ENCODE measurements at places on chromosomes 5 and 9.

DNA sequence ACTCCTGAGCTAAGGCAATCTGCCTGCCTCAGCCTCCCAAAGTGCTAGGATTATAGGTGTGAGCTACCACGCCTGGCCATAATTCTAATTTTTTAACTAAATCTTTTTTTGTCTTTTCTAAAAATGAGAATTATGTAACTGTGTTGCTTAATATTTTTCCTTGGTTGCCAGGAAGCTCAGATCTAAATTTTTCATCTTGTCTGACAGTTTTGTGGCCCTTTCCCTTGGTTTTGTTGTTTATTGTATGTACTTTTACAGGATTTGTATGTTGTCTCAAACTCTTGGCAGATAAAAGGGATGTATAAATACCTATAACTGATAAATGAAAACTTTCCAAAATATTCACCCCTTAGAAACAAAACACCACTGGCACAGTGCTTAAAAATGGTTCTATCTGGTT is 88.2 kb upstream of the KLF9 start:
- no peak for DNase-seq

DNA sequence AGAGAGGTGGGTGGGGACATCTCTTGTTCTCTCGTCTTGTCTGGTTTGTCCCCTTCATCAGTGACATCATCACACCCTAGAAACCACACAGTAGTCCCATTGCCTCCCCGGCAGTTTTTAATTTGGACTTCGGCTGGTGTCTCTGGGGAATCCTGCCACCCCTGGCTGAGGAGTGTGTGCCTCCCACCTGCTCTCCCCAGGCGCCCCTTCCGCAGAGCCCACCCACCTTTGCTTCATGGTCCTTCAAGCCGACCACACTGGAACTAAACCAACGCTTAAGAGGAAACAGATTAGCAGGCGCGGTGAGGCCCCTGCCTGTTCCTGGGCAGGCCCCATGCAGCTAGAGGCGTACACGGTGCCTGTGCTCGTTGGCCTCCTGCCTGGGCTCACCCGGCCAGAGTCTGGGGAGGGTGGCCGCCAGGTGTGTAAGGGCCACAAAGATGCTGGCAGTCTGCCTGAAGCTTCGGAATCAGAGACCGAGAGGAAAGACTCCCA is 107.6 kb upstream of the SPRY4 start:
- no peak for DNase-seq

DNA sequence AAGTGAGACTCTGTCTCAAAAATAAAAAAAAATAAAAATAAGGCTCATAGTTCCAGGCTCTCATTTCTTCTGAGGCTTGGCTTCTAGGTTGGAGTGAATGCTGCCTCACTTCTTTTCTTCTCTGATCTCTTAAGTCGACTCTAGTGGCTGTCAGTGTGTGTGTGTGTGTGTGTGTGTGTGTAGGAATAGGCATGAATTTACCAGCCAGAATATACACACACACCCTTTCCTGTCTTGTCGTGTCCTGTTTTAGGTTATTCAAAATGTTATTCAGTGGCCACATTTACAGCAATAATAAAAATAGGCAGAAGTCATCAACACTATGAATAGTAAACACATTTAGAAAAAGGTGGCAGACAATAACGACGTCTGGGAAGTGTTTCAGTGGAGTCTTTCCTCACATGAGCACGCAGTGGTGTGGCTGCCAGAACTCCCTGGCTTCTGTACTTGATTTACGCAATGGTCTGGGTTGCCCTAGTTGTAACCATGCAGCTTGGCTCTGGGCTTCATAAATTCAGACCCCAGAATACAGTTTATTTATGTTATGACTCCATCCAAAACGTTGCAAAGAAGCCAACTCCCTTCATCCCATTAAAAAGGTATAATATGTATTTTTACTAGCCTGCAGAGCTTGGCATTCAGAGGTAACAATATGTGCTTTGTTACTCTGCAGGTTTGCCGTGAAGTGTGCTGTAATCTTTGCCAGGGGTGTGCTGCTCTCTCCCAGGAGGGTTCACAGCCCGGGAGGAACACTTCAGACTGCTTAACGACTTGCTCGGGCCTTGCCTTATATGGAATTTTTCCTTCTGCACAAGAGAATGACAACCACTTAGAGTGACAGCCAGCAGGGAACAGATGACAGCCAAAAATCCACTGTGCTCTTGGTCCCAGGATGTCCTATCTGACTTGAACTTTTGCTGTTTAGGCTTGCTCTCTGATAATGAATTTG is 34.4 kb upstream of the PALM2AKAP2 start:
- no peak for DNase-seq

- peak; percentile 47 for DNase-seq
These were observed 4.8 kb upstream of the CHD1 start for GRCh38 chr5:98933445-98934072.

GRCh38 chr5:128021411-128021810 is 62.2 kb upstream of the SLC12A2 start:
- DNase-seq, result no peak

DNA sequence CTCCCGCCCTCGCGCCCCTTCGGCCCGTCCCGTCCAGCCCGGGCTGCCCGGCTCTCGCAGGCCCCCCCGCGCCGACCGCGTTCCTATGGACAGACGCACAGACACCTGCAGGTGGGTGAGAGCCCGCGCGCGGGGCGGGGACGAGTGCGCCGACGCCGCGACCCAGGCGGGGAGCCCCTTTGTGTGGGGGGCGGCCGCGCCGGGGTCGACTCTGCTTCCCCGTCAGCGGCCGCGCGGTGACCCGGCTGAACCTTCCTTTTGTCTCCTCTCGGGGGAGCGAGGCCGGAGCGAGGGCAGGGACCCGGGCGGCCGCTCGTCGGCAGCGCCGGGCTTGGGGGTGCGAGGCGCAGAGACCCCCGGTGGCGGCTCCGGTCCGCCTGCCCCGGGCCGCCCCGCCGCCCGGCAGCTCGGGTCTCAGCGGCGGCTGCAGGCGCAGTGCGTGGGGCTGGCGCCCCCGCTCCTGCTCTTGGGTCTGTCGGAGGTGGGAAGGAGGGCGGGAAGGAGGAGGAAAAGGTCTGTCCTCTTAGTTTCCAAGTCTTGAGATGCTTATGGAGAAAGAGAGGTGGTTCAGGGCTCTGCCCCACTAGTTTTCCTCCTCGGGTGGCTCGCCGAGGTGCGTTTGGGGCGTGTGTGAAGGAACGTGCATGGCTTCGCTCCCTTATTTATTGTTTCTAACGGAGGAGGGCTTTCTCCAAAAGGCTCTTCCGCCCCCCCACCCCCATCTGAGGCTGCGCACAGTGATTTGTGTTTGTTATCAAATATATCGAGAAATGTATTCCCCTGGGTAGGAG is 576 bp downstream of the KIAA1958 start:
- no peak for DNase-seq

DNA sequence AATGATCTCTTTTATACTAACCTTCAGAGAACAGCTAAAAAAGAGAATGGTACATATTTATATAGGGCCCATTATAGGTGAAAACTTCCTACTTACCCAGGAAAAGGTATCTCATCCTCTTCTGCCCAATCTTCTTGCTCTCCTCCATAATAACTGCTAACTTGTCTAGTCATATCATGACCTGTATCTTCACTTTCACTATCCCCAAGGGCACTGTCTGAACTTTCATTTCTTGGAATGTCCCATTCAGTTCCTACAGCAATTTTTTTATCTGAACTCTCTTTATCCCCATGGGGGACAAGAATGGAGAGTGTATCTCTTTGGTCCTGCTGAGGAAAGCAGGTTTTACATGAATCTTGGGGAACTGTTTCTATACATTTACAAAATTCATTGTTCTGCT is 36.4 kb upstream of the RAPGEF6 start:
- DNase-seq, result no peak

GRCh38 chr5:56595566-56595965 is 219.8 kb upstream of the MAP3K1 start:
- DNase-seq, result no peak

DNA sequence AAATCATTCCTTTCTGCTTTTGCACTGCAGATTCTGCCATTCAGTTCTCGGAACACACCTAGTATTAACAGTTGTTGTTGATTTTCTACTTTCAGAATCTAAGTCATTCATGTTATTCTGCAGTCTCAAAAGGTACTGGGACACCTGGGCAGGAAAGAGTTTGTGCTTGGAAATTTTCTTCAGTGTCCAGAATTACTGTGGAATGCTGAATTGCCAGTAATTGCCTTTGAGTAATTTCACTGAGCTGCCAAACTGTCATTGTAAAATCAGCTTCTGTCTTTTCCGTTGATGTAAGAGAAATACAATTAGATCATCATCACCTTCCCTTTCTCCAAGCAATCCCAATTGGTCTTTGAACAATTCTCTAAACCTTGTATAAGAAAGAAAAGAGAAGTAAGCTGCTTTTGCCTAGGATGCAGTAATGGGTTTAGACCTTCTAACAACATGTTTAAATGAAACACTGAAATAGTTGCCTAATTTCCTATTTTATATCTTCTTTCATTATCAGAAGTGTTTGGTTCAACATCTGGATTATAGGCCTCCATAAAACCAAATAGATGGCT is 75.7 kb upstream of the TGFBR1 start:
- DNase-seq, result no peak

GRCh38 chr5:80033513-80033912 is 1.6 kb upstream of the THBS4 start:
- no peak for DNase-seq

DNA sequence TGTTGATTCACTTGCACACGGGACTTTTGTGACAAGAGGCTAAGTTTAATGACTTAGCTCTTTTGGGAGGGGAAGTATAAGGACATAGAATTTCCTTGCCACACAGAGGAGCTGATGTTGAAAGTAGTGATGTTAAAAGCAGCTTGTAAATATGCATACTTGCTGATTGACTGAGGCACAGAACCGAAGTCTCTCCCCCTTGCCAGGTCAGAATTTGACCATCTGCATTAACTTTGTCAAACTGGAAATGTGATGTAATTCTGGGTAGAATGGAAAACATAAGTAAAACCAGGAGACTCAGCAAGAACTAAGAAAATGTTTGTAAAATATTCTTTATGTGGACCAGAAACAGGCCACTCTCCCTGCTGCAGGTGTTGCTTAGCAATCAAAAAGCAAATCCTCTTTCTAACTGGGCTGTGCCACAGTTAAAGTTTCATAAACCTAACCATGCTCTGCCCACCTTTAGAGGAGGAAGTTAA is 284.2 kb downstream of the NR3C1 start:
- peak; percentile 38 for DNase-seq

- no peak for DNase-seq
These were observed 85.0 kb upstream of the TAF11L2 start for GRCh38 chr5:17412760-17413671.

All from GM12864 (cell line).